ENCODE measurements at places on chromosomes 16 and 17. TPM values are rescaled to one million over a fixed set of nuclear protein-coding genes. Genes with fewer than 3 reads are reported as not detected.

Gene NPIPB5
- total RNA-seq = 90.3 TPM

Gene CACNG3
- total RNA-seq = not detected

Gene ABCA3
- total RNA-seq = 8.4 TPM

Gene SLC13A2
- total RNA-seq = not detected

Gene SLC38A8
- total RNA-seq = not detected

Gene CX3CL1
- total RNA-seq = 7.7 TPM

Gene TSEN54
- 5.8 TPM for total RNA-seq

Gene CNOT1
- total RNA-seq = 114 TPM

Gene CCL8
- total RNA-seq = not detected

Gene CCDC78
- total RNA-seq = 0.79 TPM

Gene ANKFN1
- total RNA-seq = 0.26 TPM

Gene HCRT
- not detected for total RNA-seq

Gene TBC1D26
- total RNA-seq = not detected

Gene RSKR
- 6.5 TPM for total RNA-seq
